Right lung (tissue), 10 donors: ENCODE measurements at places on chromosomes 11 and 22. TPM values are rescaled to one million over a fixed set of nuclear protein-coding genes. Genes with fewer than 3 reads are reported as not detected.

- DNase-seq = no peak
Observed at GRCh38 chr22:37610480-37611129, 2.0 kb downstream of the GGA1 start.

DNA sequence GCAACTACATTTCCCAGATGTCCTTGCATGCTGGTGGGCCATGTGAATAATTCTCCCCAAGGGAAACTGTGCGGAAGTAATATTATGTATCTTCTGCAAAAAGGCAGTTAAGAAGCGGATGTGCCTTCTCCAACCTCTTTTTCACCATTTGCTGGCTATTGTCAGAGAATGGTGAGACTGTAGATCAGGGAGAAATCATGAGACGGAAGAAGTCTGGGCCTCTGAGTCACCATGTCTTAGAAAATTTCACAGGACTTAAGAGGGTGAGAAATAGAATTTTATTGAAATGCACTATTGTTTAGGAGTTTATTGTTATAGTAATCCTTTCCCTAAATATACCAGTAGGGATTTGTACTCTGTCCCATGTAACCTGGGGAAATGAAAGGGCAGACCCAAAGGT, 298.7 kb upstream of the ZC3H12C start:
- no peak for DNase-seq

DNA sequence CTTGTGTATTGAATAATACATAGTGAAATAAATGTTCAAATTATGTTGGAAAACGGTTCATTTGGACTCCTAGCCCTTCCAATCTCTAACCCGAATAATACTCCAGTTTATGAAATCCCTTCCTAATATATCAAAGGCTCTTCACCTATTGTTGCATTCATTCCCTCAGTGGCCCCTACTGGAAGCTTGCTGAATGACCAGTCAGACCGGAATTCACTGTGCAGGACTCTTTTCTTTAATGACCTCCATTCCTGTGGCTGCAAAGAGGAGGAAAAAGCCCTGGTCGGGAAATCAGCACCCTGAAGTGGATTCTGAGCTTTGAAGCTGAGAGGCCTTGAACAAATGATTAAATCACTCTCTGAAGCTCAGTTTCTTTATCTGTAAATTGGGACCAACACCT, 19.1 kb upstream of the RCN1 start:
- peak; percentile 29 for DNase-seq

DNA sequence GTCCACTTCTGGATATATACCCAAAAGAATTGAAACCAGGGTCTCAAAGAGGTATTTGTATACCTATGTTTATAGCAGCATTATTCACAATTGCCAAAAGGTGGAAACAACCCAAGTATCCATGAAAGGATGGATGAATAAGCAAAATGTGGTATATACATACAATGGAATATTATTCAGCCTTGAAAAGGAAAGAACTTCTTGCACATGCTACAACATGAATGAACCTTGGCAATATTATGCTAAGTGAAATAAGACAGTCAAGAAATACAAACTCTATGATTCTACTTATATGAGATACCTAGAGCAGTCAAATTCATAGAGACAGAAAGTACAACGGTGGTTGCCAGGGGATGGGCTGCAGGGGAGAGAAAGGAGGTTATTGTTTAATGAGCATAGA, 21.6 kb upstream of the PAK1 start:
- DNase-seq = no peak

GRCh38 chr11:128181088-128181480, 406.3 kb downstream of the ETS1 start:
- DNase-seq = no peak

- DNase-seq = no peak
Observed at GRCh38 chr11:26761361-26761809, 39.5 kb upstream of the SLC5A12 start.

DNA sequence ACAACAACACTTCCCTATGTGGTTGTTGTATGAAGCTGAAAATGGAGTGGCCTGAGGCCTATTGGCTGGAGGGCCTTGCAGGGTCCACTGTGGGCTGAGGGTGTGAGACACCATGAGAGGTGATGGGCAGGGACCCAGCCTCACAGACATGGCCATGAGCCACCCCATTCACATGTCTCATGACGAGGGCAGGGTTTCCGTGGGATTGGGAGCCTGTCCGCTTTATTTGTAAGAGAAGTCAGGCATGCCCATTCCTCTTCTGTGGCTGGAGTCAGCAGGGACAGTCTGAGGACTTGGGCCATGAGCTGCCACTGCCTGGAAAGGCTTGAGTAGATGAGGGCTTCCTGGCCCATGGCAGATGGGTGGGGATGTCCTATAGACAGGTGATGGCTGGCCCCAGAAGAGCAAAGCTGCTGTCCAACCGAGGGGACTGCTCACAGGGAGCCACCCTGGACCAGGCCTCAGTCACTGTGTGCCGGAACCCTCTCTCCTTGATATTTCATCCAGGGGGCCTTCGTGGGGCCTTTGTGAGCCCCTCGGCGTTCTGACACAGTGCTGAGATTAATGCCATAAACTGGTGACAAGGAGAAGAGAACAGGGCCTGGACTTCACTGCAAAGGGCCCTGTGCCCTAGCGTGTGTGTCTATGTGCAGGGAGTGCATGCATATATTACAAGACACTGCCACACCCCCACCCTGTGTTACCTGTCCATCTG, 971.9 kb downstream of the BRD1 start:
- no peak for DNase-seq

- DNase-seq = no peak
Observed at GRCh38 chr11:6307876-6308275, 12.4 kb downstream of the CAVIN3 start.

DNA sequence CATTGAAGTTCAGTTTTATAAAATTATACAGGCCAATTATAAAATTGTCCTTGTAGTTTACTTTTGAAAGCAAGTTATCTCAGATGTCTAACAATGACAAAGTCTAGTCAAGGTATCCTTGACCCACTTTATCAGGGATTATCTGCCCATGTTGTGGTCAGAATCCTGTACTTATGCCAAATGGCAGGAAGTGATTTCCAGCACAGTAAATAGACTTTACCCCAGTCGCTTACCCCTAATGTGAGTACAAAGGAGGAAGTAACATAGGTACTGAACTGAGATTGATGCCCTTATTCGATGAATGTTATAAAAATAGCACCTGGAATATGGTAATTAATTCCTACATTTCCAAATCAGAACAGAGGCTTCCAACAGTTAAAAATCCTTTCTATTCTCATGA, 355.7 kb downstream of the CNTN5 start:
- DNase-seq = no peak

GRCh38 chr11:129224538-129224937, 32.4 kb upstream of the ARHGAP32 start:
- DNase-seq = no peak

GRCh38 chr11:27129686-27130085, 89.1 kb downstream of the BBOX1 start:
- DNase-seq = no peak

DNA sequence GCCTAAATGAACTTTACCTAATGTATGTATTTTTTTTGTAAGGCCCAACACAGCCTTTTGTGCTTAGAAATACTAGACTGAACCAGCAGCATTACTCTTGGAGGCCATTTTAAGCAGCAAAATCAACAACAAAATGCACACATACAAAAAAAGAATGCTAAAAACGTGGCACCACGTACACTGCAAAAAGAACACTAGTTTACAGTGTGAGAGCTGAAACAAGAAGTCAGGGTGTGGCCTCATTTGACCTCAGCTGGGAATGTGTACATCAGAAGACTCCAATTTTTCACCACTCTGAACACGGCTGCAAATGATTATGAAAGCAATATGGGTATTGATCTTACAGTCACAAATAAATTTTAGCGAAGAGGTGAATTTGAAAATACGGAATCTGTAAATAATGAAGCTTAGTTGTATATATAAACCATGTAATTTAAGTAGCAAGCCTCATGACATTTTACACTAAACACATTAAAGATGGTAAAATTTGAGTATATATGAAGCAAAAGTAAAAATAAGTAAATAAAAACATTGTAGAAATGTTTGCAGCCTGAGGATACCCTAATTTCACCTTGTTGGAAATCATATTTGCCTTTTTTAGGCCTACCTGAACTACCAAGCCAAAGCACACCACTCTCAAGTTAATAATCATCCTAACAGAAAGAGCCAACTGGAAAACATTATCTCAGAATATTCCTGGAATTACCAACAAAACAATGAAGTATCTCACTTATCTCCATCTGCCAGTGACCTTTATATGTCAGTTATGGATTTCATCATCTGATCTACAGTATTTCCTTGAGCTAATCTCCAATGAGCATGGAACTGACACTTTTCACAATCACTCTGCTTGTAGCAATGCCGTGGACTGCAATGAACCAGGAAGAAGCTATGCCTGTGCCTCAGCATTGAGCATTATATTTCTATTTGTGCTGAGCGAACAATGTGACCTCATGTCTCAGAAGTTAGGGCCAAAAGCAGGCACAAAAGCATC, 319.5 kb upstream of the FAT3 start:
- no peak for DNase-seq

DNA sequence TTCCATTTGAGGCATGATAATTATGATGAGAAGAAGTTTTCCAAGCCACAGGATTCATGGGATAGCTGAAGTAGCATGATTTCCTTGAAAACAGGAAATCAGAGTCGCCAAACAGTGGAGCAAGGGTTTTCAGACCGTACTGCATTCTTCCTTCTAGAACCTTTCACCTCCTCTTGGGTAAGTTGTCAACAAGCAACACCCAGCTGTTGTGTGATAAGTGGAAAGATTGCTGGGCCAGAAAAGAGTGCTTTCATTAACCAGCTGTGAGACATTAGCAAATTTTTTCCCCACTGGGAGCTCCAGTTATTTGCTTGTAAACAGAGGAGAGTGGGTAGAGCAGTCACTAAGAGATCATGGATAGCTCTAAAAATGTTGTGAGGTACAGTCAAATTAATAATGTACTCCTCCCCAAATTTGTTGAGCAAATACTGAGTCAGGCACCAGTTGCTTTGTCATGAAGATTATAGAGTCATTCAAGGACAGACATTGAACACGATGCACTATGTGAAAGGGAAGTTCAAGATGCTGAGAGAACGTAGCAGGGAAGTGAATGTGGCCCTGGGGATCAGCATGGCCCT, 11.7 kb upstream of the MPEG1 start:
- DNase-seq = peak; percentile 73

GRCh38 chr11:68167474-68167873, 45.6 kb downstream of the KMT5B start:
- no peak for DNase-seq

GRCh38 chr11:71139516-71140205, 112.7 kb downstream of the SHANK2 start:
- no peak for DNase-seq

DNA sequence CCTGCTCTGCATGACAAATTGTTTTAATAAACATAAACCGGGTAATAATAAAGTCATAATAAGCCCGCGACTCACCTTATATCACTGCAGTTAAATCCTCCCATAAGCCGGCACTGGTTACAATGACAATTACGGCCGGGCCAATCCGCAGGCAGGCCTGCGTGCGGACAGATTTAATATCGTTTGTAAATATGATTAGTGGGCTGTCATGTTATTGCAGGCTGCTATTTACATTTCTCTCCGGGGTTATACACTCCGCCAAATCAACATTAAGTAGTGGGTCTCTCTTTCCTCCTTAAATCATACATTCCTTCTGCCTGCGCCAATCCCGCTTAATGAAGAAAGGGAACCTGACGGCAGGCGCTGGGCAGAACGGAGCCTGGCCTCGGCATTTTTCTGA, 51.8 kb upstream of the LMO1 start:
- DNase-seq = no peak

DNA sequence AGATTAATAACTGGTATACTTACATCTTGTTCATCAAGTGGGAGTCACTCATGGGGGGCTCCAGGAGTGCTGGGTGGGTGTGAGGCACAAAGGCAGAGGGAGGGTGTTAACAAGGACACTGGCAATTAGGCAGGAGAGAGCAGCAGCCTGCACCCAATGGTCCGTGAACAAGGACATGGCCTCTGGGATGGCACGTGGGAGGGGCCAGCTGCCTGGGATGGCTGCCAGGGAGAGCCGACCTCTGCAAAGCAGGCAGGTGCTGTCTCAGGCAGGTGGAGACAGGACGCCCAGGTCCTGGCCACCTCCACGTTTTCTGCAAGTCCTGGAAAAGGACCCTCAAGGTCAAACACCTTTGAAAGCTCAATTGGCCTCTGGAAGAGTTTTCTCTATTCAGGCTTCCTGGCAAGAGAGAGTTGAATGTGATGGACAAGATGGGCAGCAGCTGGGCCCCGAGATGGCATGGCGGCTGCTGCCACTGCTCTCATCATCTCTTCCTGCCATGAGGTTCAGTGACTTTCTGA, 257.1 kb downstream of the BUD13 start:
- no peak for DNase-seq

- peak; percentile 39 for DNase-seq
Observed at GRCh38 chr22:32830473-32830872, 29.0 kb downstream of the TIMP3 start.

DNA sequence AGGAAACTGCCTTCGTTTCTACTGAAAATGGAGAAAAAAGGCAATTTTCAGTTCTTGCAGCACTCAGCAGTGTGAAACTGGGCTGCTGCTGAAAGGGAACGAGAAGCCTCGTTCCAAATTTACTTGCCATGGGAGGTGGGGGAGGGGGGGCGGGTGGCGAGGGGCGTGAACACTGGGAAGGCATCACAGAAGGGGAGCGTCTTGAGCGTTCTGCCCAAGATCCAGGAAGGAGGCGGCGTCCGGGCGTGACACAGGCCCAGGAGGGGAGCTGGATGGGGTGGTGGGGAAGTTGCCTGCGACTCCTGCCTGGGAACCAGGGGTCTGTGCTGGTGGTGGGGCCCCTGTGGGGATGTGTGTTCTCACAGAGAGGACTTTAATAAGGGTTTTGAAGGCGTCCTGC, 213.5 kb downstream of the CTTN start:
- DNase-seq = no peak

- peak; percentile 36 for DNase-seq
Observed at GRCh38 chr11:110921742-110922521, 209.7 kb upstream of the ARHGAP20 start.

- no peak for DNase-seq
Observed at GRCh38 chr11:100105982-100106358, 581.1 kb upstream of the ARHGAP42 start.

DNA sequence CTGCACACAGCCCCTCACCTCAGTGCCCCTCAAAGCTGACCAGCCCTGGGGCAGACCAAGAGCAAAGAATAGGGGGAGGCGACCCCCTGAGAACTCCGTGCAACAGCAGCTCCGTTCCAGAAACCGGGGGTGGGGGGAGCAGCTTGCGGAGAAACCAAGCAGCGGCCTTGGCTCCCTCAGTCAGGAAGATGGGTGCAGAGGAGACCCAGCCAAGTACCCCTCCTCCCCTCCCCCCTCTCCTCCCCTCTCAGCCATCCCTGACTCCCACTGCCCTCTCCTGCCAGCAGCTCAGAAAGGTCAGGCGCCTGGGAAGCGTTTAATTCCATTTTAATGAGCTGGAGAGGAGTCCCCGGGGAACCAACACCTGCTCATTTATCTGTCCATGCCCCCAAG, 78.9 kb downstream of the PDE2A start:
- no peak for DNase-seq

Gene CRACR2B
- 21.5 TPM for polyA plus RNA-seq

Gene MLC1
- polyA plus RNA-seq = 2.1 TPM

Gene PTPRCAP
- 3.3 TPM for polyA plus RNA-seq

Gene MS4A12
- polyA plus RNA-seq = not detected

Gene CATSPERZ
- not detected for polyA plus RNA-seq

Gene RTN4RL2
- 1.6 TPM for polyA plus RNA-seq
